ENCODE measurements at places on chromosomes 1 and 21. TPM values are rescaled to one million over a fixed set of nuclear protein-coding genes. Genes with fewer than 3 reads are reported as not detected.

- no peak within 1 kb of the TSS for H3K27ac ChIP-seq
- H3K27me3 ChIP-seq, result peaks cover 23% of the 10 kb centered on the region
- H3K36me3 ChIP-seq, result peaks cover 6% of the 10 kb centered on the region
- peaks cover 22% of the 10 kb centered on the region for H3K4me1 ChIP-seq
- H3K4me3 ChIP-seq, result peak within 1 kb of the TSS; percentile 65
- peak; percentile 48 for DNase-seq
These were observed at the start of gene MANEAL for GRCh38 chr1:37793773-37794371. Gene MANEAL (plus strand): TSS chr1:37793847. CDS start chr1:37794183, 336 bp downstream.

DNA sequence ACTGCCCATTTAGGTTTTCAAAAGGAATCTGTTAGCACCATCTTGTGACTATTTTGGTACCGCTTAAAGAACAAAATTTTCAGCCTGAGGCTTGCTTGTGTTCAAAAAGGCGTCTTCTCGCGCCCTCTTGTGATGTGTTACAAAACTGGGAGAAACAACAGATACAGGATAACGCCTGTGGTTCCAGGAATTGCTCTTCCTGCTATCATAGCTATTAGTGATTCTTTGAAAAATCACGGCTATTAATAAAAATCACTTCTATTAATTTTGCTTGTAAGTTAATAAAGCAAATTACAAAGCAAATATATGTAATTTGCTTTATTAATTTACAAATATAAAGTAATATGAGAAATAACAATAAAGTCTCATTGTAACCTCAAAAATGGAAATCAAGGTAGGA, 82.2 kb upstream of the ABCD3 start:
- no peaks in the 10 kb centered on the region for H3K4me1 ChIP-seq
- peaks cover 8% of the 10 kb centered on the region for H3K27me3 ChIP-seq
- peak; percentile 51 for DNase-seq
- no peaks in the 10 kb centered on the region for H3K36me3 ChIP-seq
- H3K27ac ChIP-seq, result no peak overlapping the region

DNA sequence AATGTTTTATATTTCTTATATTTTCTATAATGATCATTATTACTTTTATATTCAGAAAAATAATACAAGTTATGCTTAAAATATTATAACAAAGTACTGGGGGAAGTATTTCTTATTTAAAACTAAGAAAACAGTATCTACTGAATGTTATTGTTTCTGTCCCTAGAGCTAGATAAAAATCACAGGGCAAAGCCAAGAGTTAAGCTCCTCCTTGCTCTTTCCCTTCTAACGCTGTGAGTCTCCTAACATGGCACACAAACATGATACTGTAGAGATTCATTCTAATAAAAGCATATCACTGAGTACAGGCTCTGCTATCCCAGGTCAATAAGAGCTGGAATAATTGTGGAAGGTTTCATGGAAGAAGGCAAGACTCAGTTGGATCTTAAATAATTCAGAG, 53.4 kb downstream of the PTPN14 start:
- no peaks in the 10 kb centered on the region for H3K4me1 ChIP-seq
- no peak overlapping the region for H3K4me3 ChIP-seq
- peaks cover 13% of the 10 kb centered on the region for H3K27me3 ChIP-seq
- no peaks in the 10 kb centered on the region for H3K36me3 ChIP-seq
- H3K27ac ChIP-seq, result no peak overlapping the region
- no peak for DNase-seq

DNA sequence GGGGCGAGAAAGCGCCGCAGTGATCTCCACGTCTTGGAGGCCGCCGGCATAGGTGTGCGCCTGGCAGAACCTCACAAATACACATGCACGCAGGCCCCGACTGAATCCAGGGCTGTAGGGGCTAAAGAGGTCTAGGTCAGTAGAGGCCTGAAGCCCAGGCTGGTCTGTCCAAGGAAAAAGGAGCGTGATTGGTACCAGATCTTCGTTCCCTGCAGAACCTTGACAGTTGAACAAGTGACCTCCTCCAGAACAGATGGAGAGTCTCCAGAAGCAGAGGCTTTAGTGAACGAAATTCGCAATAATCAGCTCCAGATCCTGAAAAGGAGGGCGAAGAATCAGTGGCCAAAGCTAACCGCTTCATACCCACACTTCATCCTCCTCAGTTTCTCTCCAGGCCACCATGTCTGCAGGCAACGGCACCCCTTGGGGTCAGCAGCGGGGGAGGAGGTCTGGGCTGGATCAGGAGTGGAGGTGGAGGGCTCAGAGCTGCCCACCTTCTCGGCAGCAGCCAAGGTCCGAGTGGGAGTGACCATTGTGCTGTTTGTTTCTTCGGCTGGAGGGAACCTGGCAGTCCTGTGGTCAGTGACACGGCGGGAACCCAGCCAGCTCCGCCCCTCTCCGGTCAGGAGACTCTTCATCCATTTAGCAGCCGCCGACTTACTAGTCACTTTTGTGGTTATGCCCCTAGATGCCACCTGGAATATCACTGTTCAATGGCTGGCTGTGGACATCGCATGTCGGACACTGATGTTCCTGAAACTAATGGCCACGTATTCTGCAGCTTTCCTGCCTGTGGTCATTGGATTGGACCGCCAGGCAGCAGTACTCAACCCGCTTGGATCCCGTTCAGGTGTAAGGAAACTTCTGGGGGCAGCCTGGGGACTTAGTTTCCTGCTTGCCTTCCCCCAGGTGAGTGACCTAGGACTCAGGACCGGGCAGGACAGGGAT, 749 bp upstream of the PEX11B start:
- peak overlapping the region; percentile 96 for H3K4me3 ChIP-seq
- DNase-seq, result peak; percentile 49
- peaks cover 39% of the 10 kb centered on the region for H3K36me3 ChIP-seq
- H3K4me1 ChIP-seq, result peaks cover 52% of the 10 kb centered on the region
- no peaks in the 10 kb centered on the region for H3K27me3 ChIP-seq

- H3K27ac ChIP-seq, result no peak overlapping the region
- no peaks in the 10 kb centered on the region for H3K27me3 ChIP-seq
- no peak for DNase-seq
- H3K36me3 ChIP-seq, result no peaks in the 10 kb centered on the region
These were observed 6.7 kb downstream of the LSS start for GRCh38 chr21:46221664-46222435.

GRCh38 chr1:2418791-2419320, 6.5 kb upstream of the PEX10 start:
- no peak for DNase-seq
- H3K36me3 ChIP-seq, result no peaks in the 10 kb centered on the region
- H3K27me3 ChIP-seq, result no peaks in the 10 kb centered on the region
- H3K4me1 ChIP-seq, result peaks cover 29% of the 10 kb centered on the region

GRCh38 chr1:32749332-32749731, 46.8 kb upstream of the SYNC start:
- no peak overlapping the region for H3K27ac ChIP-seq
- no peak for DNase-seq
- peaks cover 1% of the 10 kb centered on the region for H3K27me3 ChIP-seq
- no peak overlapping the region for H3K4me3 ChIP-seq

- no peak for DNase-seq
- no peaks in the 10 kb centered on the region for H3K36me3 ChIP-seq
- no peaks in the 10 kb centered on the region for H3K4me1 ChIP-seq
- H3K4me3 ChIP-seq, result no peak overlapping the region
- no peak overlapping the region for H3K27ac ChIP-seq
These were observed 402.3 kb upstream of the USP24 start for GRCh38 chr1:55617288-55617982.

The C21orf58 gene
- total RNA-seq, result 25.2 TPM

The MROH7 gene
- total RNA-seq, result 0.11 TPM

- no peak overlapping the region for H3K27ac ChIP-seq
- H3K27me3 ChIP-seq, result no peaks in the 10 kb centered on the region
- peaks cover 25% of the 10 kb centered on the region for H3K4me1 ChIP-seq
These were observed 40.4 kb downstream of the RIMS3 start for GRCh38 chr1:40625076-40625475.

GRCh38 chr1:203025686-203026030, 633 bp upstream of the PPFIA4 start:
- peaks cover 17% of the 10 kb centered on the region for H3K4me1 ChIP-seq
- peaks cover 10% of the 10 kb centered on the region for H3K27me3 ChIP-seq
- H3K27ac ChIP-seq, result peak overlapping the region; percentile 82
- DNase-seq, result no peak

- H3K4me1 ChIP-seq, result no peaks in the 10 kb centered on the region
- H3K27ac ChIP-seq, result no peak overlapping the region
- H3K27me3 ChIP-seq, result peaks cover 31% of the 10 kb centered on the region
- no peaks in the 10 kb centered on the region for H3K36me3 ChIP-seq
These were observed 136.7 kb downstream of the MATN1 start for GRCh38 chr1:30586671-30587070.

The OPTC gene
- not detected for total RNA-seq

DNA sequence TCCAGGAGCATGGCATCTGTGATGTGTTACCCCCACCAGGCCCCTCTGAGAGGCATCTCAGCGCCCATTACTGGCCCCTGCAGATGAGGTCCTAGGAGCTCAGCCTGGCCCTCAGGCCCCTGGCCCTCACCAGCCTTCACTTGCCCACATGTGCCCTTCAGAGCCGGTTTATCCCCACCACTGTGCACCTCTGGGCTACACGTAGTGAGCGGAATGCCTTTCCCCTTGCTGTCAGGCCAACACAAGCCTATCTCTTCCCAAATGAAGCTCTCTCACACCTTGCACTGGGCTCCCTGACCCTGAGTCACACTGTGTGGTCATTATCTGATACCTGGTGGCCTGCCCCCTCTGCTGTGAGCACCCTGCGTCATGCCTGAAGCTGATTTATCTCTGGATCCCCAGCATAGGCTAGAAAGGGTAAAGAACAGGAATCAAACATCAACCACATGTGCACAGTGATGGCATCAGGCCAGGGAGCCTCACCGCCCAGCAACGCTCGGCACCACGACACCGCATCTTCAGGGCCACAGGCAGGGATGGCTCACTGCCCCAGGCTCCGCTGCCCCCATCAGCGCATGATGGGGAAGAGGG, 49.1 kb downstream of the GLIS1 start:
- H3K36me3 ChIP-seq, result no peaks in the 10 kb centered on the region
- H3K27ac ChIP-seq, result no peak overlapping the region
- H3K4me3 ChIP-seq, result no peak overlapping the region
- DNase-seq, result no peak

The C1orf87 gene
- not detected for total RNA-seq

The KLF17 gene
- total RNA-seq, result not detected

The L1TD1 gene
- not detected for total RNA-seq

The PIK3R3 gene
- 1.4 TPM for total RNA-seq

DNA sequence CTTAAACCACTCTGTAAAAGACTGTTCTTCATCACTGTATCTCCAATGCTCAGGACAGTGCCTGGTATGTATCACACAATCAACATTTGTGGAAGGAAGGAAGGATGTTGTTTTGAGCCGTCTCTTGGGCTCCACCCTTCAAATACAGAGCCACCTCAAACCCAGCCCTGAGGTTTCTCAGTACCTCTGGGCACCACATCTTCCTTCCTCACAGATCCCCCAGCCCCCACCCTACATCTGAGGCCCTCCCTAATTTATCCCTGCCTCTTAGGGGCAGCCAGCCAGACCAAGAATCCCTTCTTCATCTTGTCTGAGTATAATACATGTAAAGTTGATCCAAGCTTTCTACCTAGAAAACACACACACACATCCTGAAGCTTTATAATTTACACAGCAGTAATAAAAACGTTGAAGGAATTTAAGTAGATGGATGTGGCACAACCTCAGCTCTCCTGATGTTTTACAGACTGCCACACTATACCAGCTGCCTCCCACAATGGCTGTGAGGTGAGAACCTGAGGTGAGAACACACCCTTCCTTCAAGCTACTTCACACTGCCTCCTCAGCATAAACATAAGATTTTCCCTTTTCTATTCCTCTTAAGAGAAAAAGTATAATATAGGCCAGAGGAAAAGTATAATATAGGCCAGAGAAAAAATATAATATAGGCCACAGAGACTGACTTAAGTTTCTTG, 48.5 kb downstream of the CDC7 start:
- H3K4me1 ChIP-seq, result peaks cover 61% of the 10 kb centered on the region
- H3K27me3 ChIP-seq, result no peaks in the 10 kb centered on the region
- H3K4me3 ChIP-seq, result no peak overlapping the region
- H3K27ac ChIP-seq, result peak overlapping the region; percentile 70
- H3K36me3 ChIP-seq, result peaks cover 3% of the 10 kb centered on the region
- peak; percentile 48 for DNase-seq
